Peyer's patch (tissue), 4 donors: ENCODE measurements at places on chromosomes 12 and 14.

- DNase-seq, result no peak
Observed at GRCh38 chr12:47707905-47708543, 2.2 kb upstream of the RPAP3 start.

GRCh38 chr14:37143475-37143874, 28.9 kb downstream of the SLC25A21 start:
- no peak for DNase-seq

- DNase-seq, result no peak
Observed at GRCh38 chr12:98999559-98999958, 354.5 kb downstream of the APAF1 start.

DNA sequence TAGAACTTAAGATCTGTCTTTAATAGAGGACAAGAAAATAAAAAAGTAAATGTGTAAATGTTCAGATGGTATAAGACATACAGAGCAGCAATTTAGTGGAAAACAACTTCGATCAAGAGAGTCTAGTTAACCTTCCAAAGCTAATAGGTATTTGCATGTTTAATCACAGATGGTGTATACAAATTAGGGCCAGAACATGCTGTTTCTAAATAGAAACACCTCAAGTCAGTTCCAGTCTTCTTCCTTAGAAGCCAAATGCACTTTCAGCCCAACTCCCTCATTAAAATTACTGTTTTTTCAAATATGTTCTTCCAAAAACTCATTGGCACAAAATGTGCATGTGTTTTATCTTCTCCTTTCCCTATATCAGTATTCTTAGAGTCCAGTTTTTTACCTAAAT, 604.4 kb downstream of the SLC6A15 start:
- DNase-seq, result no peak

- no peak for DNase-seq
Observed at GRCh38 chr12:116263844-116264243, 13.6 kb downstream of the MED13L start.

GRCh38 chr12:64916411-64917261, 92.2 kb downstream of the TBC1D30 start:
- no peak for DNase-seq

GRCh38 chr14:98290596-98290995, 981.4 kb downstream of the BCL11B start:
- no peak for DNase-seq

DNA sequence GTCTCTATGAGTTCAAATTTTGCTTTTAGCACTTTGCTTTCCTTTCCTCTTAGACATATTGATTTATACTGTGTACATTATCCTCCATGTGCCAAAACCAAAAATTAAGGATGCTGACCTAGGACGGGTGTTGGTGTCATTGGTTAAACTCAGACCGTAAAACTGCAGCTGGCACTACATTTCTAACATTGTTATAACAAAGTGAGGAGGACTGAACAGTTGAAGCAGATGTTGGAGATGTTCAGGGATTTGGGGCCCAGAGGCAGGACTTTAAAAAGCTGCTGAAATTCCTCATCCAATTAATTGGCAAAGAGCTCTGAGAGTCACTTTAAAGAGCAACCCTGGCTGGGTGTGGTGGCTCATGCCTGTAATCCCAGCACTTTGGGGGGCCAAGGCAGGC, 72.4 kb downstream of the TMTC1 start:
- no peak for DNase-seq

- no peak for DNase-seq
Observed at GRCh38 chr14:62694075-62694474, 351.2 kb downstream of the KCNH5 start.

GRCh38 chr12:116564080-116564479, 4.9 kb downstream of the MAP1LC3B2 start:
- no peak for DNase-seq

GRCh38 chr12:41924111-41924510, 220.6 kb downstream of the GXYLT1 start:
- no peak for DNase-seq

DNA sequence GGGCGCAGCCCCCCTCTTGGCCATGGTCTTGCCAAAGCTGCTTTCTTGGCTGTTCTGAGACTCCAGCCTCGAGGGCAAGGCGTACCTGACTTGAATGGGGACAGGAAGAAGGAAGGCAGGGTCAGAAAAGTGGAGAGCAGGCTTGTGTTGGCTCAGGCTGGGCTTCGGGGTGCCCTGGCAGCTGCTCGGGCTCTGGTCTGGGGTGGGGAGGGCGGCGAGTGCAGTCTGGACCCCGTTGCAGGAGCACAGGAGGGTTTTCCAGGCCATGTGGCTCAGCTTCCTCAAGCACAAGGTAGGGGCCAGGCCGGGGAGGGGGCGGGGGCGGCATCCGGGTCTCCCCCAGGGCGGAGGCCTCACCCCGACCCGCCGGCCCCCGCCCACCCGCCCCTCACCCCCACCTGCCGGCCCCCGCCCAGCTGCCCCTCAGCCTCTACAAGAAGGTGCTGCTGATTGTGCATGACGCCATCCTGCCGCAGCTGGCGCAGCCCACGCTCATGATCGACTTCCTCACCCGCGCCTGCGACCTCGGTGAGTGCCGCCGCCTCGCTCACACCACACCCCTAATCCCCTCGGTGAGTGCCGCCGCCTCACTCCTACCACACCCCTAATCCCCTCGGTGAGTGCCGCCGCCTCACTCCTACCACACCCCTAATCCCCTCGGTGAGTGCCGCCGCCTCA, 4.2 kb downstream of the NOC4L start:
- no peak for DNase-seq

GRCh38 chr12:3216726-3217682, 139.8 kb downstream of the TSPAN9 start:
- no peak for DNase-seq

DNA sequence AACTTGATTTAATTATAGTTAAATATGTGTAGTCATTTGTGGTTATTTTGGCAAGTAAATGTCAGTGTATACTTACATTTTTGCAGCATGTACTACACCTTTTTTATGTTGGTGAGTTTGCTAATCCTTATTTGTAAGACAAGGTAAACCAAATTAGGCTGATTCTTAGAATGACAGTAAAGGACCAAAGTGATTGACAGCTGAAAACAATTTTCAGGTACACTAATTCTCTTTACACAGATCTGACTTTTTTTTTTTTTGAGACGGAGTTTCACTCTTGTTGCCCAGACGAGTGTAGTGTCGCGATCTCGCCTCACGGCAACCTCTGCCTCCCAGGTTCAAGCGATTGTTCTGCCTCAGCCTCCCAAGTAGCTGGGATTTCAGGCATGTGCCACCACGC, 8.4 kb downstream of the SLC25A3 start:
- no peak for DNase-seq

- no peak for DNase-seq
Observed at GRCh38 chr12:11877869-11878780, 192.6 kb upstream of the BCL2L14 start.

DNA sequence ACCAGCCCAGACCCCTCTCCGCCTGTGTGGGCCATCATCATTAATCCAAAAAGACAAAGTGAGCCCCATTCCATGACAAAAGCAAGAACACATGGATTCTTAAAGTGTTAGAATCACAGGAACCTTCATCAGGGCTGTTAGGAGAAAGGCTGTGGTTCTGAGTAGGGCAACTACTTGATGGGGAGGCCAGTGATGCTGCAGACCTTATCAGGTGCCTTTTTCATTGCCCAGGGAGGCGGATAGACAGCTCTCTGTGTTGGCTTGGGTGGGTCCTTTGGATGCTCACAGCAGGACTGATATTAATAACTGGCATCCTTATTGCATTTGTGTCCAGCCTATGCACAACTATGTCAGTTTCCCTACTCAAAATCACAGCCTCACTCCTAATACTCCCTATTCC, 2.3 kb downstream of the HEBP1 start:
- no peak for DNase-seq

GRCh38 chr14:57771801-57772200, 94.1 kb downstream of the SLC35F4 start:
- no peak for DNase-seq

- no peak for DNase-seq
Observed at GRCh38 chr14:68603533-68604360, 189.1 kb downstream of the ZFP36L1 start.

DNA sequence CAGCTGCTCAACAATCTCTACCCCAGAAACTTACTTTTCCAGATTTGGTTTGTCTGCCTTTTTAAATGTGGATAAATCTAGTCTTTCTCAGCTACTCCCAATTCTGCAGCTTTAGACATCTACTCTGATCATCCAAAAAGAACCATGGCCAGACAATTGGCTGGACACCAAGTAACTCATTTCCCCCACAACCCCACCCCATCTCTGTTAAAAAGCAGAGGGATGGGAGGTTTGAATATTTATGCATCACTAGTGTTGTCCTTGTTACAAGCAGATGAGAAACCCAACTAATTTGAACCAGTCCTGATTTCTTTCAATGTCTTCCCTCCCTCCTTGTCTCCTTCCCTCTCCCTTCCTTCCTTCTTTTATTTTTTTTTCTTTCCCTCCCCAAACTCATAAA, 391.9 kb downstream of the GALC start:
- no peak for DNase-seq

- DNase-seq, result peak; percentile 94
Observed at GRCh38 chr14:104341532-104342434, 203.4 kb downstream of the KIF26A start.

DNA sequence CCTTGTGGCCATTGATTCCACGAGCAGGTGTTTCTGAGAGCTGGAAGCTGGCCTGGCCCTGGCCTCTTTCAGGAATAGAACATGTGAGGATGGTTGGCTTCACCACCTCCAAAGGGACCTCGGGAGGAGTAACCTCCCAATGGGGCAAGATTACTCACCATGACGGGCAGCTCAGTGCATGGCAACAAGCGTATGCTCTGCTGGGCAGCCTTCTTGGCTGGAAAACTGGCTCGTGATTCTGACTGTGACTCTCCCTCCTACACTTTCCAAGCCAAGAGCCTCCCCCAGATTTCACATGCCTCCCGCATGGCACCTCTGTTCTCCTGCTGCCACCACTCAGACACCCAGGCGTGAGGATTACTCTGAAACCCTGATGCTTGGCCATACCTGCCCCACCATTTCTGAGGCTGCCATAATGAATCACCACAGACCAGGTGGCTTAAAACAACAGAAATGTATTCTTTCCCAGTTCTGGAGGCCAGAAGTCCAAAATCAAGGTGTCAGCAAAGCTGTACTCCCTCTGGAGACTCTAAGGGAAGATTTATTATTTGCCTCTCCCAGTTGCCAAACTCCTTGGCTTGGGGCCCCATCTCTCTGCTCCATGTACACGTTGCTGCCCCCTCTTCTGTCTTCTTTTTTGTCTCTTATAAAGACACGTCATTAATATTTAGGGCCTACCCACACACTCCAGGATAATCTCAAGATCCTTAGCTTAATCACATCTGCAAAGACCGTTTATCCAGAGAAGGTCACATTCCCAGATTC, 215.9 kb downstream of the CHST11 start:
- no peak for DNase-seq

- peak; percentile 76 for DNase-seq
Observed at GRCh38 chr14:50830044-50830931, 674 bp downstream of the NIN start.

DNA sequence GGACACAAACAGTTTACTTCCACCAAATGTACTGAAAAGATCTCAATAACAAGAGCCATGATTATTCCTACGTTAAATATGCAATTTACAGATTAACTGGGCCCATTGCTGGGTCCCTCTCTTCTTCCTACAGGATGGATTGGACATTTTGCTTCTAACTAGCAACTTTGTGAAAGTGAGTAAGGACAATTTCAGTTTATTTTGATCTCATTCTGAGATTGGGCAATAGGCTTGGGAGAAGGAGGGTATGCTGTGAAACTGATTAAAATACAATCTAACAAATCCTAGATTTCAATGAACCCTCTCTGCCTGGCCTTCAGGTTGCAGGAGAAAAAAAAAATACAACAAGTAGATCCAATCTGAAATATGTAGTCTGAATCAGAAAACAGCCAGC, 121.5 kb downstream of the PRKD1 start:
- DNase-seq, result no peak

- peak; percentile 90 for DNase-seq
Observed at GRCh38 chr12:46268583-46269428, at the start of gene SLC38A1. Gene SLC38A1 (minus strand): TSS chr12:46269043. CDS start chr12:46239800, 29,243 bp downstream.

DNA sequence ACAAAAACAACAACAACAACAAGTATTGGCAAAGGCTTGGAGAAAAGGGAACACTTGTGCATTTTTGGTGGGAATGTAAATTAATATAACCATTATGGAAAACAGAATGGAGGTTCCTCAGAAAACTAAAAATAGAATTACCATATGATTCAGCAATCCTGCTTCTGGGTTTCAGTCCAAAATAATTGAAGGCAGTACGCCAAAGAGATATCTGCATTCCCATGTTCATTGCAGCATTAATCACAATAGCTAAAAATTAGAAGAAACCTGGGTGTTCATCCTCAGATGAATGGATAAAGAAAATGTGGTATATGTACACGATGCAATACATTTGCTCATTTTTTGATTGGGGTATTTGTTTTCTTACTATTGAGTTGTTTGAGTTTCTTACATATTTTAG, 813.0 kb downstream of the NRXN3 start:
- DNase-seq, result no peak

DNA sequence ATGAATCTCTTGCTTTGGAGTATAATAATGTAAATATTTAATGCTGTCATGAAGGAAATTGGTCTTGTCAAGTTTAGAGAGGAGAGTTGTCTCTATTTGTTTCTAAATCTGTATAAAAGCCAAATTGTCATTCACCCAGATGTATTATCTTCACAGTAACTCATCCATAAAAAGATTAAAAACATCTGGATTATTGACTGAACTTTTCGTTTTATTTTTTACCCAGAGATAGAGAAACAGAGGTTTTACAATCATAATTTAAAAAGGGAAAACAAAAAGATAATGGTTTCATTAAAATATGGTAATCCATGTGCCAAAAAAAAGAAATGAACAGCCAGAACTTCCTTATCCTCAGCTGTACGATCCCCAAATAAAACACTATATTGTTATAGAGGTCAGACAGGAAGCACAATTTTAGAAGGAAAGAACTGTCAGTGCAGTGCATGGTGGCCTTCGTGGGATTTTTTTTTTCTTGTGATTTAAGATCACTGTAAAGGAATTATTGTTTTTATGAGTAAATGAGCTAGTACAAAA, 125.9 kb downstream of the ACSS3 start:
- no peak for DNase-seq

DNA sequence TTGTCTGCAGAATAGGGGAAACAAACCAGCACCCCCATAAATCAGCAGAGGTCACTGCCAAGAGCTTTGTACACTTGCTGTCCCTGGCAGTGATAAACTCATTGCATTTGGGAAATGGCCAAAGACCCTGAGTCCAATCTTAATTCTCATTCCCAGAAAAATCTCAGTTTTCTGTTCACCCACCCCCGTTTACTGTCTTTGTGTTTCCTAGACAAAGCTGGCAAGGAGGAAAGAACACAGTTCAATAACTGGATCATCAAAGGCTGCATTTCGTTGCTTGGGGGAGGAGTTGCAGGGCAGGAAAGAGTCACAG, 365.1 kb downstream of the DPF3 start:
- DNase-seq, result no peak

DNA sequence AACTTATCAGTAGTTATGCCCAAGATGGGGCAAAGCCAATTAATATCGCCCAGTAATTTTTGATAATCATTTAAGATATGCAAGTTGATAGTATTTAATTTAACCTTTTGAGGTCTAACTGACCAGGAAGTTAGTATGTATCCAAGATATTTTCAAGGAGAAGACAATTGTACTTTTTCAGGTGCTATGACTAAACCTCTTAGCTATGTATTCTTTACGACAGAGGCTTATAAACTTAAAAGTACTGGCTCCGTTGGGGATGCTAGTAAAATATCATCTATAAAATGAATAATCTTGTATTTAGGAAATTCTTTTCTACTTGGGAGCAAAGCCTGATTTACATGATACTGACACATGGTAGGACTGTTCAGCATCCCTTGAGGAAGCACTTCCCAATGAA, 40.3 kb downstream of the TMTC3 start:
- no peak for DNase-seq
